Pons (tissue), 1 donor: ENCODE measurements at places on chromosomes 1 and 21.

- peak; percentile 75 for DNase-seq
Measured at GRCh38 chr1:95084317-95085176, 11.8 kb upstream of the ALG14 start.

GRCh38 chr1:42935971-42936308 is 22.7 kb downstream of the SLC2A1 start:
- DNase-seq, result no peak

DNA sequence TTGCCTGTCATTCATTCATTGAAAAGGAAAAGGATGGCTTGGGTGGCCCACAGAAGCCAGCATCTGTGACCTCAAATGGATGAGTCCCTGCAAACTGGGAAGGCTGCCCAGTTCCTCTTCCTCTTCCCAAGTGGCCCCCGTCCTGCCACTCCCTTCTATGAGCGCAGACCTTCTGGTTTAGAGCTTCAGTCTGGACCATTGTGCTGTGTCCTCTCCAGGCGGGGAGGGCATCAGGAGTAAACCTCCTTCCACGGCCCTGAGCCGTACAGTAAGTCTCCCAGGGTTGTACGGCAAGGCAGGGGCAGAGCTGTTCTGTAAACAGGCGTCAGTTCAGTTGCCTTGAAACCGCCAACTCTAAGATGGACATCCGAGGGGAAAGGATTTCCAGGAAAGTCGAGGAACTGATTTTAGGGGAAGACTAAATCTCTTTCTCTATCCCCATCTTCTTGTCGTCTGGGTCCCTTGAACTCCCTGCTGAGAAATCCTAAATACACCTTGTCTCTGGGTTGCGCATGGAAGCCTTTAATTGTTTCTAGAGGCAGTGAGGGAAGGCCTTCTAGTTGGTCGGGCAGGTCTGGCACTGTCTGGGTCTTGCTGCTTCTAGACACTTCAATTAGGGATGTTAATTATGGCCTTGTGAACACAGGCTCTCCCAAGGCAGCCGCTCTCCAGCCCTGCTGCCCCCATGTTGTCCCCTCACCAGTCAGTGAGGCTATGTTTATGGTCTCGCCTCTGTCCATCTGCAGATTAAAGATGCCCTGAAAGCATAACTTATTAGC is 22.1 kb downstream of the SOX13 start:
- DNase-seq, result no peak

- DNase-seq, result no peak
Measured at GRCh38 chr1:195430826-195431225, 1177.4 kb downstream of the KCNT2 start.

GRCh38 chr1:3459940-3460671 is 5.6 kb downstream of the ARHGEF16 start:
- DNase-seq, result no peak

- DNase-seq, result no peak
Measured at GRCh38 chr1:62977366-62977765, 193.4 kb downstream of the ATG4C start.

- DNase-seq, result no peak
Measured at GRCh38 chr1:5936621-5937372, 55.4 kb downstream of the NPHP4 start.

- no peak for DNase-seq
Measured at GRCh38 chr1:7940034-7940433, 605 bp downstream of the TNFRSF9 start.

- DNase-seq, result no peak
Measured at GRCh38 chr1:208577381-208577905, 333.3 kb upstream of the PLXNA2 start.

- DNase-seq, result peak; percentile 49
Measured at GRCh38 chr1:90850181-90850897, 133.2 kb upstream of the BARHL2 start.

- DNase-seq, result peak; percentile 11
Measured at GRCh38 chr21:42616446-42616845, 37.0 kb upstream of the PDE9A start.

- DNase-seq, result no peak
Measured at GRCh38 chr21:25858325-25858724, 123.6 kb downstream of the GABPA start.

- no peak for DNase-seq
Measured at GRCh38 chr21:31557421-31558188, 101.9 kb upstream of the SOD1 start.

DNA sequence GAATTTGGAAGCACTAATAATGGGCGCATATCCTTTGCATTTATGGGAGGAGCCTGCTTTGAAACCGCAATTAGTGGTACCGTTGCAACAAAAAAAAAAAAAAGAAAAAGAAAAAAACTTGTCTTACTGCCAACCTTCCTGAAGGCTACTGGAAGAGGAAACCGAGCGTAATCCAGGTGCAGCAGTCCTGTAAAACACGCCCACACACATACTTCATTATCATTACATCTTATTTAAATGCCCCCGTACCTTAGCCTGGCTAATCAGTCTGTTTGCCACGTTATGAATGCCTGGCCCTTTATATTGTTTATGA is 686 bp upstream of the ZNF281 start:
- DNase-seq, result no peak

DNA sequence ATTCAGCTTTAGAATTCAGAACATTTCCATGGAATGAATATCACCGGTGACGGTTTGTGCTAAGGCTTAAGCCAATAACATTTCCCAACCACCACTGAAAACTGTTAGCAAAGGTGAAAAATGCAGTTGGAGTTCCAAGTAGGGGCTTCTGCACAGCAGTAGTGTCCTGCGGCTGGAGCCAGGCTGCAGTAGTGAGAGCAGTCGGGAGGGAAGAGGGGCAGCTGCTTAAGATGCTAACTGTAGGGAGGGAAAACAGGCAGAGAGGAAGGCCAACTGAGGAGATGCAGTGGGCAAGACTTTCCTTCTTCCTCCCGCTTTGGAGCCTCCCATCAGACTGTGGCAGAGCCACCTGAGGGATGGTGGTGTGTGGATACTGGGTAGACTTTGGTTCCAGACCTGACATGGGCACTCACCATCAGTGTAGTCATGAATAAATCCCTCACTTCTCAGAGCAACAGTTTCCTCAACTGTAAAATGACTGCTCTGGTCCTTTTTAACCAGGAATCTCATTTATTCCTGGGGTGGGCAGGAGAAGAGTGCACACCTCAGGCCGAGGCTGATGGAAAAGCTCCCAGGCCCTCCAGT is 3.2 kb downstream of the F3 start:
- no peak for DNase-seq

GRCh38 chr1:112564081-112564480 is 54.9 kb downstream of the ST7L start:
- no peak for DNase-seq

GRCh38 chr1:22619252-22619651 is 17.2 kb upstream of the C1QA start:
- no peak for DNase-seq

- DNase-seq, result no peak
Measured at GRCh38 chr1:181448461-181448860, 34.9 kb upstream of the CACNA1E start.

DNA sequence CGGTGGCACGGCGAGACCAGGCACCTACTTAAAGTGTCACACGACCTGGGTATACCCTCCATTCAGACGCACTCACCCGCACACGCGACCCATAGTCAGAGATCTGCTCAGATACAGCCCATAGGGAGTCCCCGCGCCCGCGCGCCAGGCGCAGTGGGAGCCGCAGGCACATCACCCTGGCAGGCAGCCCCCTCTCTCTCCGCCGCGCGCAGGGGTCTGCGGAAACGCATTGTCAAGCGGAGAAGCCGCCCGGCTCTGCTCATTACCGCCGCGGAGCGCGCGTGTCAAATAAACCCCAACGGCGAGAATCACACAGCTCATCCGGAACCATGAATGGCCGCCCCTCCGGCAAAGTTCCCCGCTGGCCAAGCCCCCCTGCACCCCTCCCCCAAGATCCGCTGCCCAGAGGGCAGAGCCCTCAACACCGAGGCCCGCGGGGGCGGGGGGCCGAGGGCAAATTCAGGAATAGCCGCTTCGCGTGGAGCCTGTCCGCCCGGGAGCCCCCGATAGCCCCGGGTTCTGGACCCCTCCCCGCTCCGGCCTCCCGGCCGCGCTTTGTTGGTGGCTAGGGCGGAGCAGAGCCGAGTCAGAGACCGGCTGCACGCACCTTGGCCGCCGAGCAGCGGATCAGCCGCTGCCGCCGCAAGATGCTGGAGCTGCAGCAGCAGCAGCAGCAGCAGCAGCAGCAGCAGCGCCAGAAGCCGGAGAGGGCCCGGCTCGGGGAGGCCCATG is 522 bp downstream of the LRP8 start:
- no peak for DNase-seq

DNA sequence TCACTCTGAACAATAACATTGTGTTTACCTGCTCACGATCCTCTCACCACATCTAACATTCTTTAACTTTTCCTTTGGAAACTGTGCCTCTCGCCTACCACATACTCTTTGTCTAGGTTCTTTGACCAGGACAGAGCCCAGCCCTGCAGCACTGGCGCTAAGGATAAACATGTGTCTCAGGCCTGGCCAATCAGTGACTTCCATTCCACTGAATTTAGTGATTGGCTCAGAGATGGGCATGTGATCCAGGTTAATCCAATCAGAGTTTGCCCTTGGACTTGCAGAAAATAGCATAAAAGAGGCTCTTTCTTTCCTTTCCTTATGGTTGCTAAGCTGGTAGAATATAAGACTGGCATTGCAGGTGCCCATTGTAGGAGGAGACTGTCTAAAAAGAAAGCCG is 605.7 kb downstream of the MATN1 start:
- no peak for DNase-seq
